Vagina (tissue), 2 donors: ENCODE measurements at places on chromosomes 12 and 14.

- DNase-seq: no peak
- H3K27me3 ChIP-seq: no peaks in the 10 kb centered on the region
- H3K27ac ChIP-seq: peak overlapping the region; percentile 9
- no peak overlapping the region for H3K4me3 ChIP-seq
These were observed 22.1 kb downstream of the SCARB1 start for GRCh38 chr12:124841558-124841945.

- no peaks in the 10 kb centered on the region for H3K4me1 ChIP-seq
- no peak overlapping the region for H3K27ac ChIP-seq
- no peak overlapping the region for H3K4me3 ChIP-seq
- DNase-seq: no peak
- H3K36me3 ChIP-seq: no peaks in the 10 kb centered on the region
These were observed 164.9 kb downstream of the ANO4 start for GRCh38 chr12:100959481-100959880.

- H3K4me1 ChIP-seq: no peaks in the 10 kb centered on the region
- H3K27ac ChIP-seq: no peak overlapping the region
- no peaks in the 10 kb centered on the region for H3K27me3 ChIP-seq
- no peak overlapping the region for H3K4me3 ChIP-seq
These were observed 645.5 kb downstream of the C12orf50 start for GRCh38 chr12:87383680-87384079.

DNA sequence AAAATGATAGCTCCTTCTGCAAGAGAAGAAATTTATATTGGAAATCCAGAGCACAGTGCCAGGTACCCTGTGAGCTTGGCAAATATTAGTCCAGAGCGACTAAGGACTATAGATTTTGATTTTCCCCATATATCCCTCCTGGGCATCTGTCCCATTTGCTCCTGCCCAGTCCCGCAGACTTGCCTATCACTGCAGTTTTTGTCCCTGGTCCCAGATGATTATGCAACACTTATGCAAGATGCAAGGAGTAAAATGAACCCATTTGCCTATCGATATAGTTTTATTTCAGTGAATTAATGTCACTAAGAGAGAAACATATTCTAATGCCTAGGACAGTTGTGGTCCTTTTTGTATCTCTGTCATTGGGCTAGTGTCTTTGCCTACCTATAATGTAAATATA is 215.9 kb upstream of the BMP4 start:
- DNase-seq: no peak
- peaks cover 46% of the 10 kb centered on the region for H3K4me1 ChIP-seq
- H3K4me3 ChIP-seq: no peak overlapping the region
- H3K27ac ChIP-seq: no peak overlapping the region
- no peaks in the 10 kb centered on the region for H3K27me3 ChIP-seq

DNA sequence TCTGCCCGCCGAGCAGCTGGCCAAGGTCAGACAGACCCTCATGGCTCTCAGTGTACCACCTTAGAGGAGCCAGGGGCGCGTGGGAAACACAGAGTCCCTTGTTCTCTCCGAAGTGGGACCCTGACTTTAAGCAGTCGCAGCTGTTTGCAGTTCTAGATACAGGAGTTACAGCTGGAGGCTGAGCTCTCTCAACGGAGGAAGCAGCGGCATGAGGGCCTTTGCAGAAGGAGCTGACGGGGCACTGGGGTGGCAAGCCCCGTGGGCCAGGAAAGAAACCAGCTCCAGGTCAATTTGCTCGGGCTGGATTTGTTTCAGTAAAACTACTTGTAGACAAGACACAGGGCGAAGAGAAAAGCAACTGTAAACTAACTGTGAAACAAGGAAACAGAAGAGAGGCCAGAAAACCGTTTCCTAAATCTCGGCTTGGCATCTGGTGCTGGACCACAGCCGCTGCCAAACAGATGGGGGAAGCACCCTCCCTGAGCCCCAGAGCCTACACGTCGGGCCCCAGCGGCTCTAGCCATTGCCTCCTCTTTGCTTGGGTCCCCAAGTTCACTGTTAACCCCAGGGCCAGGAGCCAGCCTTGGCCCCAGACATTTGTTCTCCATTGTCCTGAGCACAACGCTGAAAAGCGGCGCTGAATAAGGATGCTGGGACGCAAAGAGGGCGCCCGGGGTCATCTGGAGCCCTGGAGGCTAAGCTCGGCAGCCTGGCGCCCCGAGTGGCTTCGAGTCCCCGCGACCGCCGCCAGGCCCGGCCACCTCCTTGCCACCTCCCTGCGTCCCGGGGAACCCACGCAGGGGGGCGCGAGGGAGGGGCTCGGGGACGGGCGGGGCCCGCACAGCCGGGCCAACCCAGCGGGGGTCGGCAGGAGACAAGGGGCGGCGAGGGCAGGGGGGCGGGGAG is 914 bp upstream of the PACS2 start:
- no peak for DNase-seq
- peak overlapping the region; percentile 99 for H3K27ac ChIP-seq
- H3K4me1 ChIP-seq: peaks cover 42% of the 10 kb centered on the region

DNA sequence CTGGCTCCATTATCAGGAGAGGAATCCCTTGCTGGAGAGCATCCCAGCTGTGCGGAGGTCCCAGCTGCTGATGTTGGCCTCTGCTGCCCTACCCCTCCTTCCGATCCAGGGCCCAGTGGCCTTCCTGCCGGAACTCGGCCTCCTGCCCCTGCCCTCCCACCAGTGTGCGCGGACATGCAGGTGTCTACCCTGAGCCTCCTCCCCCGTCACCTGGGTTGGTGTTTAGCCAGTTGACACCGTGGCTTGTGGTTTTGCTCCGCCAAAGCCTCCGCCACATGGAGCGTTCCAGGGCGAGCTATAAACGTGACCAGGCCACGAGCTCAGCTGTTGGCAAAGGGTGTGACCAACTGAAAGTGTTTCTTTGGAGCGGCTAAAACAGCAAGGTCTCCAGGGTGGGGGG is 1104.3 kb downstream of the BCL11B start:
- H3K36me3 ChIP-seq: no peaks in the 10 kb centered on the region
- no peak for DNase-seq
- H3K27me3 ChIP-seq: no peaks in the 10 kb centered on the region
- H3K27ac ChIP-seq: no peak overlapping the region

DNA sequence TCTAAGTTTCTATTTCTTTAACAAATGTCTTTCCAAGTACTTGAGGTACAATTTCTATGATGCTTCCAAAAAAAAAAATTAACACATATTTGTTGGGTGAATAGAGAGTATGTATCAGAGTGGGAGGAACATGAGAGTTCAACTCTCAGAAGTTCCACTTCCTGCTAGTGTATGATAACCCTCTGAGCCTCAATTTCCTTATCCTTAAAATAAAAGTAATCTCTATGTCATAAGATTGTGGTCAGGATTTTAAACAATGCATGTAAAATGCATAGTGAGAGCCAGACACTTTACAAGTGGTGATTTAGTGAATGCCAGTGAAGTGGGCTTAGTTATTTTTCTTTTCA is 270.3 kb upstream of the AMIGO2 start:
- no peak for DNase-seq
- H3K27me3 ChIP-seq: no peaks in the 10 kb centered on the region
- no peaks in the 10 kb centered on the region for H3K36me3 ChIP-seq
- H3K27ac ChIP-seq: no peak overlapping the region
